NCI-H2081 treated with DMSO at 0.1 percent for 48 hours (cell line): ENCODE measurements at places on chromosomes 12 and 14.

GRCh38 chr12:7210642-7211151 lies 21.2 kb downstream of the PEX5 start:
- no peak for DNase-seq

GRCh38 chr12:103929784-103930033 lies 501 bp upstream of the HSP90B1 start:
- DNase-seq = peak; percentile 88

GRCh38 chr14:99260587-99261551 lies 11.1 kb downstream of the BCL11B start:
- DNase-seq = no peak

DNA sequence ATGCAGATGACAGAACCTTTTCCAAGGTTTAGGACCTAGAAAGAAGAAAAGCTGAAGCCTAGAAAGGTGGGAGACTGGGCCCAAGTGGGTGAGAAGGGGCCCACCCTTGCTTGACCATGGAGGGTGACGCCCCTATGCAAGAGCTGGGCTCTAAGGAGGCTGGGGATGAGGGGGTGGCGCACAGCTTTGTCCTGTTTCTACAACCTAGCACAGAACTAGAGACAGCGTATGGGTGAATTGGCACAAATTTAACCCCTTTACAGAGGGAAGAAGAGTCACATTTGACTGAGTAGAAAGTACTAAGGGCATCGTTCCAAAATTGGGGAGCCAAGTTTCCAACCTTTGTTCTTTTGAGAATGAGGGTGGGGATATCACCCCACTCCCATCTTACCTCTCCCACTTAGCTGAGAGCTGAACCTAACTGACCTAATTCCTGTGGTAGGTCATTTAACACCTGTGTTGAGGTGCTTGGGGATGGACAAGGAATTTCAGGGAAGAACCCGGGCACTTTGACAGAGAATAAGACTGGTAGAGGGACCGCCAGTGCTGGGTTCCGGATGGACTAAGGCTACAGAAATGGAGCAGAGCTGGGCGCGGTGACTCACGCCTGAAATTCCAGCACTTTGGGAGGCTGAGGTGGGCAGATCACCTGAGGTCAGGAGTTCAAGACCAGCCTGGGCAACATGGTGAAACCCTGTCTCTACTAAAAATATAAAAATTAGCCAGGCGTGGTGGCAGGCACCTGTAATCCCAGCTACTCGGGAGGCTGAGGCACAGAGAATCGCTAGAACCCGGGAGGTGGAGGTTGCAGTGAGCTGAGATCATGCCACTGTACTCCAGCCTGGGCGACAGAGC lies 5.2 kb downstream of the NFKBIA start:
- no peak for DNase-seq

GRCh38 chr12:29710104-29710503 lies 73.6 kb downstream of the TMTC1 start:
- DNase-seq = no peak

GRCh38 chr12:77925536-77926108 lies 94.9 kb downstream of the NAV3 start:
- peak; percentile 65 for DNase-seq

GRCh38 chr14:74267588-74267987 lies 28.3 kb downstream of the VSX2 start:
- no peak for DNase-seq

GRCh38 chr12:67885375-67886169 lies 103.7 kb upstream of the IFNG-AS1 start:
- no peak for DNase-seq

- DNase-seq = no peak
These were observed 178.0 kb upstream of the FKBP4 start for GRCh38 chr12:2616763-2617162.

- no peak for DNase-seq
These were observed 3.7 kb upstream of the OR4N2 start for GRCh38 chr14:19799880-19800279.

DNA sequence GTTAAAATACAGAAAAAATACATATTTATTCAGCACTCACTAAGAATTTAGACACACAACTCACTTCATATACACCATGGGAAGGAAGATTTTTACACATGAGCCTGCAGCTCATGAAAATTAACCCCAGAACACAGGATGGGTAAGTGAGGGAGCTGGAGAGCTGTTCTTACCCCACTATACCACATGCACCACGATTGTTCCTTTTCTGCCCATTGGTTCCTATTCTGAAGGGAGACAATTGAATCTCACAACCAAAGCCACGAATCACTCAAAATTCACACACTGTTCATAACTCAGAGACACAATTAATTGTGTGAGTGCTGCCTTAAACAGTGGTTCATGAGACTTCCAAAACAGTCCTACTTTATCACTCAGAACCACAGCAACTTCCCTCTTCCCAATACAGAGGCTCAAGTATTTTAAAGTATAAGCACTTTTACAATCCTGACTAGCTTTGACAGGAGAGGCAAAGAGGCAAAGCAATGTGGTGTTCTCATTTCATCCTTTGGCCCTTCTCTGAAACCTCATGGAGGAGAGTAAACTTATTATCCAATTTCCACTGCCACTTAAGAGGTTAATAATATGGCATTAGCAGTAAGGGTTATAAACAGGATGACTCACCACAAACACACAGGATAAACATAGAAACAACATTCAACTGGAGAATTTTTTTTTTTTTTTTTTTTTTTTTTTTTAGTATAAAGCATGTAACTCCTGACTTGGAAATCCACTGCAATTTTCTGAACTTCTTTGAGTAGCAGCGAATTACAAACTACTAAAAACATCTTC lies 59.5 kb downstream of the ITPR2 start:
- no peak for DNase-seq

GRCh38 chr12:101648195-101648594 lies 49.2 kb upstream of the CHPT1 start:
- DNase-seq = no peak

DNA sequence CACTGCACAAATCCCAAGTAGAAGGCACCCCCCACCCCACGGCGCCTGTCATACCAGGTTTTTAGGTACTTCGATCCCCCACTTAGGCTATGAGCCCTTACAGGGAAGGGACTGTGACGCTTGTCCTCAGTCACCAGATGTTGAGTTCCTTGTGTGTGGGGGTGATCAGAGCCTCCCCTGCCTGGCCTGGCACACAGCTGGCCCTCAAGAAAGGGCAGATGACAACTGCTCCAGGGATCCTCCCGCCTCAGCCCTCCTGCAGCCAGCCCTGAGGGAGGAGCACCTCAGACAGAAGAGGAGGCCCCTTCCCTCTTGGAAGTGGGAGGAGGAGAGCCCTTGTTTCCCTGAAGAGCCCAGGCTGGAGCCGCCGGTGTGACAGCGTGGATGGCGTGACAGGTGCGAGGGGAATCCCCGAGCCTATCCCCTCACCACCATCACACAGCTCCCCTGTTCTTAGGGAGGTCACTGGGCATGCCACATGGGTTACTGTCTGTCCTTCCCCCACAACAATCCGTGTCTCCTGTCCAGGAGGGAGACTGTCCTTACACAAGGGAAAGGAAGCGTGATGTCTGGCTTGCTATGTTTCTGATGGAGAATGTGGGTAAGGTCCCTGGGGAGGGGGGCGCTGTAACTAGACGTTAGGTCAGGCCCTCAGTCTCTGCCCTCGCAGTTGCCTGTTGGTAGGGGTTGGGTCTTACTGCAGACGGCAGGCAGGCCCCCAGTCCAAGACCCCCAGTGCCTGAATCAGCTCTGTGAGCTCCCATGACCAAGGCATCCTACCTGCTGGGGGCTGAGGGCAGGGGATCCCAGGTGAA lies 31.4 kb downstream of the P2RX4 start:
- DNase-seq = no peak

GRCh38 chr12:24360907-24361306 lies 411.4 kb upstream of the SOX5 start:
- DNase-seq = no peak

DNA sequence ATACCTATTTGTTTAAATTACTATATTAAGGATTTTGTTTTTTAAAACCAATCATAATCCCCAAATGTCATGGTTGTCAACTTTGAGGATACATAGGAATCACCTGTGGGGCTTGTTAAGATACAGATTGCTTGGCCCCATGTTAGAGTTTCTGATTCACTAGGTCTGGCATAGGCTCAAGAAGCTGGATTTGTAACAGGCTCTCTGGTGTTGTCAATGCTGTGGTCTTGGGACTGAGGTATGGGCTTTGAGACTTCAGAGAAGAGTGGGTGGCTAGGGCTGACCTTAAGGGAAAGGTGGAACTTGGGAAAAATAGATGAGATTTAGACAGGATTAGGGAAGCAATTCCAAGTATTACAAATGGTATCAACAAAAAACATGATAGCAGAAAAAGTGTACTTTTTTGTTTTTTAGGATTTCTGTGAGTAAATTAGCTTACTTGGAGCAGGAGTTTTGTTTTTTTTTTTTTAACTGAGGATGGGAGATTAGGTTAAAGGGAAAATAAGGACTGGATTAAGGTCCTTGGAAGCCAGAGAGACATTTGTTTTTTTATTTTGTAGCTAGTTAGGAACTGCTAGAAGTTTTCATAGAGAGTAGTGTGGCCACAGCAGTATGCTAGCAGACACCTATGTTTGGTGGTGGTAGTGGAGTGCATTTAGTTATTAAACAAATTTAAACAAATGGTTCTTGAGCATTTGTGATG lies 88.6 kb downstream of the RAD51B start:
- DNase-seq = no peak

DNA sequence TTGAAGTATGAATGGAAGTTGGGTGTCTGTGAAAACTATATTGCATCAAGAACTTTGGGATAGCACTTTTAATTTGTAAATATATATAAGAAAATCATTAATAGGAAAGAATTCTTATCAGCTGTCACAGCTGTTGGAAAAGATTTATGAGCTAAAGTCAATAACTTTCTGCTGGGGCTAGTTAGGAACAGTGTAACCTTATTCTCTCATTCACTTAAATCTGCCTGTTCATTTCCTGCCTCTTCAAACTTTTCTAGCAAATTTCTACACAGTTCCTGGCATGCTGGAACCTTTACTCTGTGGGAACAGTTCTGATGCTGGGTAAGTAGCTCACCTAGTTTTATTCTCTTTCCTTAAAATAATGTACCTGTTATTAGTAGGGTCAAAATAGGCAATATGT lies 109.9 kb downstream of the SCN8A start:
- DNase-seq = no peak

GRCh38 chr14:74658535-74659131 lies 46.6 kb upstream of the LTBP2 start:
- no peak for DNase-seq

GRCh38 chr12:115583591-115583990 lies 693.9 kb downstream of the MED13L start:
- DNase-seq = no peak

- DNase-seq = no peak
These were observed 259.0 kb upstream of the E2F7 start for GRCh38 chr12:77324416-77324762.

GRCh38 chr14:57755018-57755521 lies 110.8 kb downstream of the SLC35F4 start:
- DNase-seq = no peak

DNA sequence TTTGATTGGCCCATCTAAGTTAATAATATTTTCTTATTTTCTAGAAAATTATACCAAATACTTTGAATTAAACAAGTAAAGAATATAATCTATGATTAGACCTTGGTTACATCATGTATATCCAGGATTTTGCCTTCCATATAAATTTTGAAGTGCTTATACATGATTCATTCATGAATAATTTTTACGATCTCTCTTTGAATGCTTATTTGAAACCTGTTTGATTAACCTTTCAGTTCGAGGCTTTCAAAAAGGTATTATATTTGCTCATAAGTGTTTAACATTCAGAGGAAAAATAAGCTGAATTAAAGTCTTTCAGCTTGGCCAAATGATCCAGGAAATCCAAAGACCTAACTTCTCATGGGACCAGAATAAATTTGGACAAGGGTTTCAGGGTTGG lies 495.2 kb upstream of the GARIN6 start:
- DNase-seq = no peak

DNA sequence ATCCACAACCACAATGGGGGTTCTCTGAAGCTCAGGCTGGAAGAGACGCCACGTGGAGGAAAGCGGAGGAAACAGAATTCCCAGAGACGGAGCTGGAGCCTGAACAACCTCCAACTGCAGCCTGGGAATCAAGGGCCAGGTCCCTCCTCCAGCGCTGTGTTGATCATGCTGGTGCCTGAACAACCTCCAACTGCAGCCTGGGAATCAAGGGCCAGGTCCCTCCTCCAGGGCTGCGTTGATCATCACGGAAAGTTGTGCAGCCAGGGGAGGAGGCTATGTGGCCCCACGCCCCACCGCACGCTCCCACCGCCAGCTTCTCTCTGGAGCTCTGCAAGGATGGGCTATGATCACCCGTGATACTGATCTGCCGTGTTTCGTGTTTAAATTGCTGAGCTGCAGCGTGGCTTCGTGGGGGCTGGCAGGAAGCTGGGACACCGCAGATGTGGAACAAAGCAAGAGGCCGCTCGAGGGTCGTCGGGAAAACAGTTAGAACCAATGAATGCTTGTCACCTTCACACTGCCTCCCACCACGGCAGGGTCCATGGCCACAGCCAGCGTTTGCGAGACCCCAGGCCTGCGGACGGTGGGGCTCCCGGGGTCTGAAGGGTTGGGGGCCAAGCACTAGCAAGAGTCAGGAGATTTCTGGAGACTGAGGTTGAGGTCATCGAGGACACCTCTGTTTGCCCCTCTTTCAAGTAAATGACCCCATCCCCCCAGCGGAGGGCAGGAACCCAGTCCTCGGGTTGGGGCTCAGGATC lies 51.8 kb upstream of the FBRSL1 start:
- DNase-seq = no peak

DNA sequence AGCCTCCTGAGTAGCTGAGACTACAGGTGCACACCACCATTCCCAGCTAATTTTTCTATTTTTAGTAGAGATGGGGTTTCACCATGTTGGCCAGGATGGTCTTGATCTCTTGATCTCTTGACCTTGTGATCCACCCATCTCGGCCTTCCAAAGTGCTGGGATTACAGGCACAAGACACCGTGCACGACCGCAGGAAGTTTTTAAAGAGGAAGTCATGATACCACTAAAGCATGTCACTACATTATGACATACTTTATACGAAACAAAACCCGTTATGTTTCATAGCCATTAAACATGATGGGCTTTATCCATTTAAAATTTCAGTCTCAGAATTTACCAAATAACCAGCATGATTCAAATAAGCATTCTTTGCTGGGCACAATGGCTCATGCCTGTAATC lies 83.8 kb upstream of the DUSP6 start:
- DNase-seq = no peak

GRCh38 chr12:112985642-112986290 lies 7.4 kb downstream of the OAS2 start:
- DNase-seq = no peak

GRCh38 chr12:49264873-49265792 lies at the start of gene TUBA1C:
Gene TUBA1C (plus strand): TSS chr12:49265082. CDS start chr12:49265182, 100 bp downstream.
- peak; percentile 55 for DNase-seq

DNA sequence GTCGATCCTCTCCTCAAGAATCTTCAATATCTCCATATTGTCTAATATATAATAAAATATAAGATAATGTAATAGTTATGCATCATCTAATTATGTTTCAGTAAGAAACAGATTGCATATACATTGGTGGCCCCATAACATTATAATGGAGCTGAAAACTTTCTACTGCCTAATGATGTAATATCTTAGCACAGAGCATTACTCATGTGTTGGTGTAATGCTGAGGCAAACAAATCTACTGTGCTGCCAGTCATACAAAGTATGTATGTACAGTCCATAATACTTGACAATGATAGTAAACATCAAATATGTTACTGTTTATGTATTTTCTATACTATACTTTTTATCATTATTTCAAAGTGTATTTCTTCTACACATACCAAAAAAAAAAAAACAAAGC lies 128.7 kb downstream of the CPNE8 start:
- DNase-seq = no peak

GRCh38 chr12:67193704-67194103 lies 75.5 kb upstream of the CAND1 start:
- no peak for DNase-seq

GRCh38 chr12:28794211-28794610 lies 354.9 kb upstream of the FAR2 start:
- DNase-seq = no peak
